ENCODE measurements at places on chromosomes 2 and 18.

DNA sequence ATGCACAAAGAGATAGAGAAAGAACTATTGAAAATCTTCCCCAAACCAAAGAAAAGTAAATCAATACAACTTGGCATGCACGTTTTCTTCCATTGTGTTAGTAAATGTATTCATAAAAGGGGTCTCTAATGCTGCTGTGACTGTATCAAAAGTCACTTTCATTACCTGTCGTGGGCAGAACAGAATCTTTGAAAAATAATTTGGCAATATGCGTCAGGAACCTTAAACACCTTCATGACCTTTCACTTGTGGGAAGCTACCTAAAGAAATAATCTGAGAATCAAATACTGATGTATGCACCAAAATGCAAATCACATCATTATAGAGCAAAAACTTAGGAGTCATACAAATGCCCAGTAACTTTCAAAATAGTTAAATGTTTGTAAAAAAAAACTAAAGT, 105.3 kb downstream of the ARL4C start:
- no peak for DNase-seq

DNA sequence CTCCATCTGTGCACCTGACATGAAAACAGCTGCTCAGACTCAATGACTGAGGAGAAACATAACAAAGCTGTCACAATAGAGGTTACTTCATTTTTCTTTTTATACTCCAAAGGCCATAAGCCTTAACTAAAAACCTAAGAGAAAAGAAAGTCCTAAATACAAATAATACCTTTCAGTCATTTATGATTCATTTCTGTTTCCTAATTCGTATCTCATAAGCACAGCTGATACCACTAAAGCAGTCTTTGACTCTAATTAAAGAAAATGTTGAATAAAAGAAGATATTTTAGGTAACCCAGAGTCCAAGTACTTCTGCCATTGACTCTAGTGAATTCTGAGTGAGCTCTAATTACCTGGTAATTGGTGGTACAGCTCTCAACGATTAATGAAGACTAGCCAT, 20.6 kb downstream of the NEMP2 start:
- DNase-seq = no peak

DNA sequence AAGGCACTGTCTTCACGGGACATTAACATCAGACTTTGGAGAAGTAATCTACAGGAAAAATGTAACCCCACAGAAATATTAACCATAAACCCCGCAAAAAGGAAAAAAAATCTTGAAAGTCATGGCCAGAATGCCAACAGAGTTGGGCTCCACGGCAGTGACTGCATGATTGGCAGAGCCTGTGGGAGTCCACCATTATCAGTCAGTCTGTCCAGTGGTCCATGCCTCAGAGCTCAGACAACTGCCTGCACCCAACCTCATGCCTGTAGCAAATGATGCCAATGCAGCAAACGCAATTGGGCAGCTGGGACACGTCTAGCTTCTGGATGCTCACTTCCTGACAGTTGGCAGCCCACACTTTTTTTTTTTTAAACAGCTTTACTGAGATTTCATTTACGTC, 5.1 kb upstream of the PPIG start:
- DNase-seq = no peak

- no peak for DNase-seq
Measured at GRCh38 chr2:161090411-161090810, 69.8 kb upstream of the TANK start.

Measured in RWPE2 (cell line).